GM03348 (cell line): ENCODE measurements at places on chromosomes 6 and 20.

- DNase-seq = peak; percentile 5
Observed at GRCh38 chr6:95203153-95203754, 374.1 kb upstream of the MANEA start.

DNA sequence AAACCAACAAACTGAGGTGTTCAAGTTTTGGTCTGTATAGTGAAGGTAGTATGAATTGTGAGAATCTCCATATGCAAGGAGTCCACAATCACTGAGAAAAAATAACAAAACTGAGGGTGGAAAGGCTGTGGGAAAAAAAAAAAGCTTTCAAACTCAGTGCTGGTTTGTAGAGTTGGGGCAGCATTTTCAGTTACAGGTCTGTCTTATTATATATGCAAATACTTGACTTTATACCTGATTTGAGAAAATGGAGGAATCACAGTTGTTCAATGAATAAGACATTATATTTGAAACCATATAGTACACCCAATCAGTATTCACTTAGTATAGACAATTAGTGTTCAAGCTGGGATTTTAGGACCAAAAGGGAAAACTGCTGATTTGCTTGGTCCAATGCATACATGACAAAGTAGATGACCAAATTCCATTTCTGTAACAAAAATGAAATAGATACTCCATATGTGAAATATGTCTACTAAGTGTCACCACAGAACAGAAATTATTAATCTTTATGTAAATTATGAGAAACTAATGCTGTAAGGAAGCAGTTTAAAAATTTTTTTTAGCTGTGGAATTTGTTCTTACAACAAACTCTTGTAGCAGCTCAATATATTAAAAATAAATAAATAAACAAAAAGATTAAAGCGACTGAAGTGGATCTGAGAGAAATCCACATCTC is 187.7 kb downstream of the ASCC3 start:
- DNase-seq = no peak

DNA sequence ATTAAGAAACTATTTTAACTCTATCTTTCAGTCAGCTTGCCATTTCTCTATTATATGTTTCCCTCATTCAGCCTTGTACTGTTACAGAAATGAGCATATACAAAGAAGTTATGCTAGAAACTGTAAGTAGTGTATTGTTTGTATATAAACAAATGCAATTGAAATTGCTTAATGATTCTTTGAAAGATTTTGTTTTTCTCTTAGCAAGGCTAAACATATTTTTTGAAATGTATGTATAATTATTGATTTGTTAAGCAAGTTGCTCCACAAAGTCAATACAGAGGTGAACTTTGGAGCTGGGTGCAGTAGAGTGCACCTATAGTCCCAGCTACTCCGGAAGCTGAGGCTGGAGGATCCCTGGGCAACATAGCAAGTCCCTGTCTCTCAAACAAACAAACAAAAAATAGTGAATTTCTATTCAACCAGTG is 253.6 kb downstream of the RNGTT start:
- no peak for DNase-seq

DNA sequence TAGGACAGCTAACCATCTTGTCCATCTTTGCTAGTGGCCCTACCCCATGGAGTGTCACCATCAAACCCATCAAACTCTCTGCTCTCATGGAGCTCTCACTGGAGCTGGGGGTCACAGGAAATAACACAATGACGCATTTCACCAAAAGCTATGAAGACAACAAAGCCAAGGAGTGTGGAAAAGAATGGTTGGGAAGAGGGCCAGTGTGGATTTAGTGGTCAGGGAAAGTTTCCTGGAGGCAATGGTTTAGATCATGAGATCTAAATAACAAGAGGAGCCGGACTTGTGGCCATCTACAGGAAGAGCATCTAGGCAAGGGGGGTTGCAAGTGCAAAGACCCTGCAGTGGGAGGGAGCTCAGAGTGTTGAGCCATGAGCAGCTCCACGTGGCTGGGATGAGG is 189.5 kb downstream of the BMP7 start:
- DNase-seq = no peak

DNA sequence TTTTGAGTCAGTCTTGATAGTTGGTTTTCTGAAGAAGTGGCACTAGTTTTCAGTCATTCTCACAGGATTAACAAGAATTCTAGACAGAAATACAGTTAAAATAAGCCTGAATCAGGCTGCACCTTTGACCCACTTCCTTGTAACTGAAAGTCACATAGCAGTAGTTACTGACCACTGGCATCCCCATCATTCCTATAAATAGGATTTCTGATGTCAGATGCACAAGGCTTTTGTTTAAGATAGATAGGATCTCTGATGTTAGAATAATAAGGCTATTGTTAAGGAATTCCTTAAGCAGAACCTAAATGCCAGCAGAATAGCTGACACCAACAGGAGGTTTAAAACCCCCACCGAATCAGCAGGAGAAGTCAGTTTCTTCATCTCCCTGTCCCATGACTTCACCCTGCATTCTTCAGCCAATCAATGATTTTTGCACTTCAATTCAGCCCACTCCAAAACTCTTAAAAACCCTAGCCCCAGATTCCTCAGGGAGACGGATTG is 30.6 kb upstream of the ZBTB24 start:
- no peak for DNase-seq

DNA sequence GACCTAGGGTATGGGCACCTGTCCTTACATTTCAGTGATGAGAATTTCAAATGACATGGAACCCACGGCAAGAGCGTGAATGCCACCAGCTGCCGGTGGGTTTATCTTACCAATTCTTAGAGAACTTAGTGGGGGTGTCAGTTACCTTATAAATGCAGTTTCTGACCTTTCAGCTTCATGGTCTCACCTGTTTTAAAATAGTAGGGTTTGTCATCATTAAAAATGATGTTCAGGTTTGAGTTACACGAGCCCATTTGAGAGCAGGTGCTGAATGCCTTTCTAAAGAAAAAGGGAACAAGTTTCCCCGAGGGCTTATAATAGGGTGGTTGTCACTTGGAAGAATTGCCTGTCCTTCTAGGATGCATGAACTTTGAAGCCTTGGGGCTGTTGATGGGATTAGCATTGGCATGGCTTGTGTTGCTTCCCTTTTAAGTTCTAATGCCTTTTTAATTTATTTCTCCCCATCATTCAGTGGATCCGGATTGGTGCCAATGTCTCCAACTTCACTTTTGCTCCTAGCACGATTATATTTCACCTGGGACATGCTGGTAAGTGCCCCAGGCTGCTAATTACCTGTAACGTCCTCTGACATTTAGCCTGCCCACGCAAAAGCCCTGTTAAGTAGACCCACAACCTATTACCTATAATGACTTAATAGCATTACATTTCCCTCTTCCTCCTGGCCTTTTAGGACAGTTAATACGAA is 27.9 kb downstream of the GHRH start:
- DNase-seq = no peak

- DNase-seq = peak; percentile 82
Observed at GRCh38 chr20:23061734-23062561, 12.5 kb upstream of the THBD start.

GRCh38 chr6:104526376-104526775 is 333.3 kb downstream of the HACE1 start:
- no peak for DNase-seq

DNA sequence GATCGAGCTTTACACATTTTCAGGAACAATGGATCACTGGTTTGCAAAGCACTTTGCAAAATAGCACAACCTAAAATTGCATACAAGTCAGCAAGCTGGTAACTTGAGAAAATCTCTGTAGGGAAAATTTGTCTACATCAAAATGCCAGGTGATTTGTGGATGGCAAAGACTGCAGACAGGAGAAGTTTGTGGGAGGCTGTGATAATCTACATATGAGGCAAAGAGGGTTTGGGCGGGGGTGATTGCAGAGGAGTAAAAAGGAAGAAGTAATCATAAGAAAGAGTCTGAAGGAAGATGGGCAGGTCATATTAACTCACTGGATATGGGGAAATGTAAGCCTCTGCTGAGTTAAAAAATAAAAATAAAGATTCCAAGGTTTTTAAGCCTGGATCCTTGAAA is 166.3 kb upstream of the STXBP5 start:
- DNase-seq = no peak

- no peak for DNase-seq
Observed at GRCh38 chr6:161835500-161836215, 561.8 kb upstream of the AGPAT4 start.

GRCh38 chr6:113591896-113592827 is 265.0 kb upstream of the MARCKS start:
- no peak for DNase-seq

DNA sequence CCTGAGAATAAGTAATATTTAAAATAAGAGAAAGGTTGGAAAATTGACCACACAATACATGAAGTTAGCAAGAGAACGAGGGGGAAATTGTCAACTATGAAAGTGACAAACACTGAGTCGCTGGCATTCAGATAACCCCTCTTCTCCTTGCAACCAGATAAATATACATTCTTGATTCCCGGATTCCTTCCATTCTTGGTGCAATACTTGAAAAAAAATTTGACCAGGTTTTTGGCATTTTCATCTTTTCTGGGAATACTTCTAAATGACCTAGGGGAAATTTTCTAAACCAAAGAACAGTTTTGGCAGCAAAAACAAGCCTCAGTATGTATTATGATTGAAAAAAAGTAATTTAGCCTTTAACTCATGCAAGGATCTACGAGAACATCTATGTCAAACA is 164.0 kb downstream of the PDE7B start:
- no peak for DNase-seq

DNA sequence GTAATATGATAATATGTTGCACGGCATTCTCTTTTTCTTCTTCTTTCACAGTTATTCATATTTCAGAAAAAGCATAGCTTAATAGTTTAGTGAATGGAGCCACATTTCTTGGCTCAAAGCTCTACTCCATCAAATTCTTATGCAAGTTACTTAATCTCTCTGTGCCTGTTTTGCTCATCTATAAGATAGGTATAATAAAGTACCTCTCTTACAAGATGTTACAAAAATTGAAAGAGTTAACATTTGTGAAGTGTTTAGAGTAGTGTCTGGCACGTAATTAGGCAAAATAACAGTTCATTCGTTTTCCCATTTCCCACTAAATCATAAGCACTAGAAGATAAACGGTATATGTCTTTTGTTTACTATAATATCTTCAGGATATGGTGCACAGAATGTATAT is 1304.4 kb upstream of the EYS start:
- DNase-seq = no peak

- no peak for DNase-seq
Observed at GRCh38 chr6:30321692-30322388, 4.9 kb upstream of the TRIM39 start.

DNA sequence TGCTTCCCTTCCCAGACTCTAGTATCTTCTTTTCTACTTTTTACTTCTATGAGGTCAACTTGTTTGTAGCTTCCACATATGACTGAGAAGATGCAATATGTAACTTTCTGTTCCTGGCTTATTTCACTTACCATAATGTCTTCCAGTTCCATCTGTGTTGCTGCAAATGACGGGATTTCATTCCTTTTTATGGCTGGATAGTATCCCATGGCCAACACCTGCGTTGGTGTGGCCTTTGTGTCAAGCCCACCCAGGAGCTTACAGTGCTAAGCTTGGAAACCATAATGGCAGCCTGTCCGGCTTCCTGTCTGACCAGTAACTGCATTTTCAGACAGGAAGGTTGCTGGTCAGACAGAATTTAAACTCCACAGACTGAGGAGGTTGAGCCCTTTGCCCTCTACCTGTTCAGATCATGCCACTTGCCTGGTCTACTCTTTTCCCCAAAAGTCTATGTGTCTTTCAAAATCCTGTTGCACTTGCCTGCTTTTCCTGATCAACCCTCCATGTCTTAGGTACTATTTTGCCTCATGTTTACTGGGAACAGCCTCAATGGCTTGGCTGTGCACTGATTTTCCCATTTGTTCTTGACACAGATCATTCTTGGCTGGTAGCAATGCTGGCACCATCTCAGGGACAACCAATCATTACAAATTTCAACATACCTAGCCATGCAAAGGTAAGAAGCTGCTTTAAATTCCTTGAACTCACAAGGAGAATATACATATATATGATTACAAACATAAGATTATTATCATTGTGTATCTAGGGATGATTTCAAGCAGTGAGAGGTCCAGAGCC is 114.3 kb upstream of the PLEKHG1 start:
- no peak for DNase-seq

GRCh38 chr20:1633535-1633934 is 13.7 kb upstream of the SIRPB1 start:
- no peak for DNase-seq

- no peak for DNase-seq
Observed at GRCh38 chr6:147654103-147654845, 145.8 kb downstream of the SAMD5 start.

DNA sequence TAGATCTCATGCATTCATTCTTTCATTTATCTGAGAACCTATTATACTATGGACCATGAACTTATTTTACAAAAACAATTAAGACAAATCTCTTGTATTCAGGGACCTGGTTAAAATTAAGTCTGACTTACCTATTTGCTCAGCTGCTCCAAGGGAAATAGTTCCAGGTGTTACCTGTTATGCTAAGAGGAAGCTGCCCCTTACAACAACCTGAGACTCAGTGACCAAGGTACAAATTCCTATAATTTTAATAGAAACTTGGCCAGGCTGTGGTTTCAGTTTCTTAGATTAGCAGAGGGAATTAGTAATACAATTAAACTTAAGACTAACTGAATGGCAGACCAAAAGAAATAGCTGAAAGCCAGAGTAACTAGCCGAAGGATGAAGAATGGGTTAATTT is 48.2 kb upstream of the GMPR start:
- no peak for DNase-seq

GRCh38 chr6:73455865-73456629 is 4.0 kb upstream of the CGAS start:
- no peak for DNase-seq

DNA sequence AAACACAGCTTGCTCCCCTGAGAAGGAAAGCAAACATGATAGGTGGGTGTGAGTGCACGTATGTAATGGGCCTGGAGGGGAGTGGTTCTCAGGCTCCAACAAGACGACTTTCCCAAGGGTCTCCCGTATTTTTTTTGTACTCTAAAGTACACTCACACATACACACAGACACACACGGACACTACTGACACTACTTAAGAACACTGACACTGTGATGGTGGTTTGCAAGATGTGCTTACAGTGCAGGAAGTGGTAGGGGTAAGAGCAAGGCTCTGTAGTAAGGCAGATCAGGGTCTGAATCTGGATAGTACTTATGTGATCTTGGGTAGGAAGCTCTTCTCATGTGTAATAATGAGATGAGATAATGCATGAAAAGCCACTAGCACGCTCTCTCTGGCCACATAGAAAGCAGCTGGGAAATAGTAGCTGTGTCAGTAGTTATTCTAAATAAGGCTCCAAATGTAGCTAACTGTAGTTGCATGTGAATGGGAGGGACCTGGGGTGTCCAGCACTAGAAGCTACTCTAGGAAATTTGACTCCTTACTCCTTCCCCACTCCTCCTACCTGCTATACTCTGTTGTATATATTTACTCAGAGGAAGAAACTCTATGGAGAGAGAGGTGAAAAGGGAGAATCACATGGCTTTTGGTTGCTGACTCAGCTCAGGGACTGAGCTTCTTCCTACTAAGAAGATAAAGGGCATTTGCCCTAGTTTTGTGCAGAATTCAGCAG is 8.4 kb upstream of the ZBTB24 start:
- no peak for DNase-seq

- DNase-seq = no peak
Observed at GRCh38 chr6:34295721-34296120, 46.9 kb upstream of the SMIM29 start.
